ENCODE measurements at places on chromosomes 2 and 18.

DNA sequence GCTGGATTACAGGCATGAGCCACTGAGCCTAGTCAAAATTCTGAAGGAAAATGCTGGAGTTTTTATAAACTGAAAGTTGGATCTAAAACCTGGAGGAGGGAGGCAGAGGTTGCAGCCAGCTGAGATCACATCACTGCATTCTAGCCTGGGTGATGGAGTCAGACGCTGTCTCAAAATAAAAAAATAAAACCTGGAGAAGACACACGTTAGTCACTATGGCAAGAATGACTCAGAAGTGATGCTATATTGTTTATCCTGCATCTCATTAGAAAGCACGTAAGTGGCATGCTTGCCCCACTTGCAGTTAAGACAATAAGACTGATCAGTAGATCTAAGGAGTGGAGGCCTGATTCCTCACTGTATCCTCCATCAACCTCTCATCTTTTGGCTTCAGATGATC, 106.6 kb upstream of the STON1 start:
- H3K27ac ChIP-seq, result no peak overlapping the region
- DNase-seq, result no peak
- peaks cover 17% of the 10 kb centered on the region for H3K4me1 ChIP-seq

DNA sequence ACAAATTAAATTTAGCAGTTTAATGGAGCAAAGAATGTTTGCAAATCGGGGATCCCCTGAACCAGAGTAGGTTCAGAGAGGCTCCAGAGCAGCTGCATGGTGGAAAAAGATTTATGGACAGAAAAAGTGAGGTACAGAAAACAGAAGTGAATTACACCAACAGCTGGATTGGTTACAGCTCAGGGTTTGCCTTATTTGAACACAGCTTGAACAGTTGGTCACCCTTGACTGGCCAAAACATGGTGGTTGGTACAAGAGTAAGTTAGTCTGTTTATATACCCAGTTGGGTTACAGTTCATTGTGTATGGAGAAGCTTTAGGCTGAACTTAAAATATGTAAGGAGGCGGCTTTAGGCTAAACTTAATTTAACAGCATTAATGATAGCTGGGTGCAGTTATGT, 5.4 kb upstream of the CDCA7 start:
- H3K36me3 ChIP-seq, result peaks cover 6% of the 10 kb centered on the region
- peaks cover 27% of the 10 kb centered on the region for H3K27me3 ChIP-seq
- peaks cover 12% of the 10 kb centered on the region for H3K4me1 ChIP-seq
- H3K27ac ChIP-seq, result no peak overlapping the region
- H3K4me3 ChIP-seq, result no peak overlapping the region

DNA sequence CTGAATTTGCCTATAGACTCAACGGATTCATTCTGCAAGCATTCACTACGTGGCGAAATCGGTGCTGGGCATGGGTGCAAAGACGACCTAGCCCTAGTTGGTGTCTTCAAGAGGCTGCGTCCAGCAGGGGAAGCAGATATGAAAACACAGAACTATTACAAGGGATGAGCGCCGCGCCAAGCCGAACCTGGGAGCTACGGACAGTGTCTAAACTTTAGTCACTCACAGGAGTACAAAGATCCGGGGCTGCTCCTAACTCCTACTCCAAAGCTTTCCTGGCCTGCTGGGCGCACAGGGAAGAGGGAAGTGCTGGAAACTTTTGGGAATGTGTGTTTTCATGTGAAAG, 732 bp upstream of the ANXA4 start:
- DNase-seq, result peak; percentile 38
- peaks cover 5% of the 10 kb centered on the region for H3K27me3 ChIP-seq
- H3K4me1 ChIP-seq, result peaks cover 13% of the 10 kb centered on the region
- peak overlapping the region; percentile 81 for H3K4me3 ChIP-seq

GRCh38 chr2:182110347-182110746, 124.7 kb downstream of the PPP1R1C start:
- H3K27ac ChIP-seq, result no peak overlapping the region
- no peak overlapping the region for H3K4me3 ChIP-seq
- peaks cover 2% of the 10 kb centered on the region for H3K27me3 ChIP-seq
- H3K36me3 ChIP-seq, result no peaks in the 10 kb centered on the region
- H3K4me1 ChIP-seq, result no peaks in the 10 kb centered on the region

- no peaks in the 10 kb centered on the region for H3K36me3 ChIP-seq
- no peak overlapping the region for H3K4me3 ChIP-seq
- DNase-seq, result no peak
- no peak overlapping the region for H3K27ac ChIP-seq
- peaks cover 2% of the 10 kb centered on the region for H3K4me1 ChIP-seq
Observed at GRCh38 chr18:78678318-78678695, 301.3 kb upstream of the SALL3 start.
